ENCODE measurements at places on chromosomes 3 and 15.
A peak's percentile ranks its signal among the peaks of the same experiment; 100 is the strongest.

DNA sequence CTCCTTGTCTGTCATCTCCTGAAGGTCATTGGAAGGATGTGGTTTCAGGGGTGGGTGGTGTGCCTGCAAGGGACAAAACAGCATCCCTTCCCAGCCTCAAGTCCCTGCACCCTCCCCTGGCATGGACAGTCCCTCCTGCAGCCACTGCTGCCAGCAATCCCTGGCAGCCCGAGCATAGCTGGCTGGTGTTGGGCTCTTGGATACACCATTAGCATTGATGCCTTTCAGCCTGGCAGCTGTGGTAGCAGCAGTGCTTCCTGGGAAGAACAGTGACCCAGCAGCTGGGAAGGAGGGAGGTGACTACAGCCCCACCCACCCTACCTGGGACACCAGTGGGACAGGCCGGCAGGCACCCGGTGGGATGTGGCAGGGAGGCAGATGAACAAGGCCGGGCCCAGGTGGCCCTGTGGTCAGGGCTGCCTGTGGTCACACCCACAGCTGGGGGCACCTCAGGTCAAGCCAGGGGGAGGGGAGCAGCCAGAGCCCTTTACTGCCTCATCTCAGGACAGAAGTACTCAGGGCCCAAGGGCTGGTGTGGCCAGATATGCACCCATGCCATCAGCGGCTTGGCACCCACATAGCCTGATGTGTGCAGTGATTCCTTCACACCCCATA is 32.9 kb upstream of the TMEM115 start:
- no peak for DNase-seq

- DNase-seq, result no peak
These were observed 106.5 kb downstream of the TPRA1 start for GRCh38 chr3:127483902-127484591.

DNA sequence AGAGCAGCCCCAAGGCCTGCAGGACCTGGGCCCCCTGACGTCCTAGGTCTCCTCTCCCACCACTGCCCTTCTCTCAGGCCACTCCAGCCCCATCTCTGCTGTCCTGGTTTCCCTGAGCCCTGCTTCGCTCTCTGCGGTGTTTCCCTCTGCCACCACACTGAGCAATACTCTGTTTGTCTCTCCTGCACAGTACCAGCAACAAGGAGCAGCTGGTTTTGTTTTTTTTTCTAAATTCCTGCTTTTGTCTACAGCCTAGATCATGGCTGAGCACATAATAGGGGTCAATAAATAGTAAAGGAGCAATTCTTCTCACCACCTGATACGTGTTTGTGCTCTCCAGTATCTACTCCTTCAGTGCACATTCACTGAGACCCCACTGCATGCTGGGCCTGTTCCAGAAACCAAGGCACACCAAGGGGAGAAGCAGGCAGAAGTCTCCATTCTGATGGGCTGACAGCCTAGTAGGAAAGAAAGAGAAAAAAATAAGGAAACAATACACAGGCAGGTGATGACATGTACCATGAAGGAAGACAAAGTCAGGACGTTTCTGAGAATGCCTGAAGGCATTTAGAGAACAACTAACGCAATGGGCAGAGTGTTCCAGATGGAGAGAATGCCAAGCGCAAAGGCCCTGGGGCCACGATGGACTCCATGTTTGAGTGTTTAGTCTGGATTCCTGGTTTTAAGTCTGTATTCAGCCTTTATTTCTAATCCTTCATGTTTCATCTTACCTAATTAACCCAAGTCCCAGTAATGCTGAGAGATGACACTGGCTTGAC is 6.0 kb upstream of the ACAD9 start:
- no peak for DNase-seq

- no peak for DNase-seq
These were observed 2.1 kb downstream of the THPO start for GRCh38 chr3:184375747-184376461.

DNA sequence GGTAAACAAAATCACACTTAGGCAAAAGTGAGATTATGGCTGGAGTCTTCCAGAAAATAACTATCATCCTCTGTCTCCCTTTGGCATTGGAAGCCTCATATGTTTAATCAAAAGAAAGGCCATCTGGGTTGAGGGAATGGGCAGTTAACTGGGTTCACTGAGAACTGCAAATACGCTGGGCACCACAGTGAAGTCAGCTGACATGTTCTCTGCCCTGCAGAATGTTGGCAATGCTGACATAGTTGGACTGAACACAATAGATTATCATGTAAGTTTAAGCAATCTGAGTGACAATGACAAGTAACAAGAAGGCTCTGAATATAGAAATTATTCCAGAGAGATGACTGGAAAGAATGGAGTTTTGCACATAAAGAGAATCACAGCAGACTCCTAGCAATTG is 43.8 kb upstream of the SLC25A26 start:
- no peak for DNase-seq

DNA sequence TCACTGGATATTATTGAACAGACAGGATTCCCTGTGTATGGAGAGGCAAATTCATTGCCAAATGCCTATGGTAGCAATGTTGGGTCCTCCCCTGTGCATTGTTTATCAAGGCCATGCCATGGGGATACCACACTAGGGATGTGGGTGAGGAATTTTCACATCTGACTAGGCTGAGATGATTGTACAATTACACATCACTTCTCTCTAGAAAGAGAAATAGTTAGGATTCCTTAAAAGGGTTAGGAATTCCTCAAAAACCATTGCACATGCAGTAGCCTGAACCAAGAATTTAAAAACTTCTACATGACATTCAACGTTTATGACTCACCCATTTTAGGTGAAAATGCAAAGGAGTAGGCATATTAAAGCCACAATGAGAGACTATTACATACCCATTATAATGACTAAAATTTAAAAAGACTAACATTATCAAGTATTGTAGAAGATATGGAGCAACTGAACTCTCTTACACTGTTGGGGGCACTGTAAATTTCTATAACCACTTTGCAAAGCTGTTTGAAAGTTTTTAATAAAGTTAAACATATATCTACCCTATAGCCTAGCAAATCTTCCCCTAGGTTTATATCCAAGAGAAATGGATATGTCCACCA is 175.9 kb downstream of the THRB start:
- DNase-seq, result no peak

GRCh38 chr3:196625331-196625730 is 14.2 kb upstream of the NRROS start:
- no peak for DNase-seq

- DNase-seq, result no peak
These were observed 18.5 kb upstream of the LMCD1 start for GRCh38 chr3:8482960-8483665.

GRCh38 chr15:78726870-78727551 is 84.3 kb downstream of the ADAMTS7 start:
- DNase-seq, result peak; percentile 38

DNA sequence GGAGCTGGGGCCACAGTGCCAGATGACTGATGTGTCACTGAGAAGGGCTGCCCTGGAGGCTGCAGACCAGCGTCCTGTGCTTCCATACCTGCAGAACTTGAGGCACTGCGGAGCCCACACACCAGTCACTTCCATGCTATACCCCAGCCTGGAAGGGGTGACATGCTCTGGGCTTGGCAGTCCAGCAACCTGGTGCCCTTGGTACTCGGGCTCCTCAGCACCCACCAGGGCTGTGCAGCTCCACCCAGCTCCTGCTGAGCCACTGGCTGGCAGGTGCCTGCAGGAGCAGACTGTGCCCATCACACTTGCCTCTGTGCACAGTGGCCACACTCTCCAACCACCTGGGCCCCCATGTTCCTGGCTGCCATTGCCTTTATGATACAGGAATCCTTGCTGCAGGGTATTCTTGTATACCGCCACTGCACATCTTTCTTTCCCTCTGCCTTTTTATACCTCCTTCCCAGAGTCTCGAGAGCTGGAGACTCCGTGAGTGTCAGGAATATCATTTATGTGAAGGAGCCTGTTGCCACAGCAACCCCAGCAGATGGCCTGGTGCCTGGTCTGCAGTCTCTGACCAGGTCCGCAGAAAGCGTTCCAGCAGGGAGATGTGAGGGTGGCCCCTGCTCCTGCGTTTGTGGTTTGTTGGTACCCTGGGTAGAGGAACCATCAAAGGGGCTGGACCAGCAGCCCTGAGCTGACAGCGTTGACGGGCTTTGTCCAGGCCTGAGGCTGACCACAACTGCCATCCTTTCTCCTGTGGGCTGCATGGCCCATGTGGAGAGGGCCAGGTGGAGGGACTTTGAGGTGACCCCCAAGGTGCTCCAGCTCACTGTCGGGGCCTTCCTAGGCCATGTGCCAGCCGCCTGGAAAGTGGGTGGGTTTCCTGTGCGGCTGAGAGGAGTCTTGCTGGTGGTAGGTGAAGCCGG is 93.4 kb upstream of the PLXNA1 start:
- no peak for DNase-seq

GRCh38 chr3:194101592-194102432 is 34.1 kb upstream of the HES1 start:
- DNase-seq, result no peak

- no peak for DNase-seq
These were observed 6.1 kb downstream of the CP start for GRCh38 chr3:149215515-149215914.

GRCh38 chr3:172239218-172239790 is 199.9 kb downstream of the FNDC3B start:
- no peak for DNase-seq

DNA sequence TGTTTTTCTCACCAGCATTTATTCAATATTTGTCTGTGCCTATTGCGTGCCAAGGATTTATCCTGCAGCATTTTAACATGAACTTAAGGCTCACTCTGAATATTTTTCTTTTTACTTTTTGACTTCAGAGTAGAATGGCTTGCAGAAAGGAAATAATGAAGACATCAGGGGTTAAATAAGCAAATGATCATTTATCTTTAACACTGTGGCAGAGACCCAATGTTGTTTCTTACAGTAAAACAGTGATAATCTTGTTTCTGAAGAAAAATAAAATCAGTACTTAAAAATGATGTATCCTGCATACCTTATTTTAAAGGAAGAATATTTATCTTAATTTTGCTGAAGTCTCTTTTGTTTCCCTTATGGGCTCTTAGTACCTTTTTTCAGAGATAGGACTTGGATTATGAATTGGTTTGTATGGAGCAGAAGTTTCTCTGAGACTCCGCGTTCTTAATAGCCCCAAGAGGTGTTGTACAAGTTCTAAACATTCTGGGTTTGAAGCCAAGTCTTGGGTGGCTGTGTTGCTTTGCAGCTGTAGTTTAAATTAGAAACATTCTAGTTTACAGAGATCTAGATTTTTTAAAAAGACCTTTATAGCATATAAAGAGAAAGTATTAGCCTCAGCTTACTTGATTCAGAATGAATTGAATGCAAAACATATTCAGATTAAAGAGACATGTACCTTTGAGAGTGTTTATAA is 40.5 kb downstream of the COL6A6 start:
- no peak for DNase-seq

GRCh38 chr3:60431599-60431958 is 819.7 kb downstream of the FHIT start:
- no peak for DNase-seq

GRCh38 chr3:83928391-83928790 is 1030.4 kb upstream of the CADM2 start:
- DNase-seq, result no peak

GRCh38 chr15:41797201-41797944 is 23.1 kb downstream of the MAPKBP1 start:
- no peak for DNase-seq

DNA sequence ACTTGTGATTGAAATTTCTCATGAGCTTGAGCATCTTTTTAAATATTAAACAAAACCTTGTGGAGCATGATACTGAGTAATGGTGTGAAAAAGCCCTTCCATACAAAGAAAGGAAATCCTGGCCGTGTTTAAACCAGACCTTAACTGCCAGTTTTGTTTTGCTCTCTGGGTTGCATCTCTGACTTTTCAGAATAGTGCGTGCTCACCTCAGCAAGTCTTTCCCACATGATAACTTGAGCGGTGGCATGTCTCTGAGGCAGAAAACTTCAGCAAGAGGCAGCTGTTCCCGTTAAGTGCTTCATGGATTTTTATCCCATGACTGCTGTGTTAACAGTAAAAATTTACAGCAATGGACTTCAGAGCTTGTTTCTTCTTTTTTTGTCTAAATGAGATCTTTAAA is 393.3 kb downstream of the FEZF2 start:
- no peak for DNase-seq

DNA sequence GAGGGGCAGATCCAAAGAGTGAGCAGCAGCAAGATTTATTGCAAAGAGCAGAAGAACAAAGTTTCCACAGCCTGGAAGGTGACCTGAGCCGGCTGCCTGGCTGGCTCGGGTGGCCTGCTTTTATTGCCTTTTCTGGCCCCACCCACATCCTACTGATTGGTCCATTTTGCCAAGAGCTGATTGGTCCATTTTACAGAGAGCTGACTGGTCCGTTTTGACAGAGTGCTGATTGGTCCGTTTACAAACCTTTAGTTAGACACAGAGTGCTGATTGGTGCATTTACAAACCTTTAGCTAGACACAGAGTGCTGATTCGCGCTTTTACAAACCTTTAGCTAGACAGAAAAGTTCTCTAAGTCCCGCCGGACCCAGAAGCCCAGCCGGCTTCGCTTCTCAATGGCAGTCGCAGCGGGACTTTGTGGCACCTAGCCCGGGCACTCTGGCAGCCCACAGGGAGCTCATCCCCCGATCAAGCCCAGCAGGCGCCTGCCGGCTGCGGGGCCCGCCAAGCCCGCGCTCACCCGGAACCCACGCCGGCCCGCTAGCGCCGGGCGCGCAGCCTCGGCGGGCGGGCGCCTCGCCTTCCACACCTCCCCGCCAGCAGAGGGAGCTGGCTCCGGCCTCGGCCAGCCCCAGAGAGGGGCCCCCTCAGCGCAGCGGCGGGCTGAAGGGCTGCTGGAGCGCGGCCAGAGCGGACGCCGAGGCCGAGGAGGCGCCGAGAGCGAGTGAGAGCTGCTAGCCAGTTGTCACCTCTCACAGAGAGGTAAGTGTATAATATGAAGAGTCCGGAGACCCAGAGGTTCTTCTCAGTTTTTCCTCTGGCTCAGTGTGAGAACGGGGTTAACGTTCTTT is 339.2 kb downstream of the CHL1 start:
- DNase-seq, result no peak

- DNase-seq, result peak; percentile 14
These were observed 45.1 kb downstream of the CCDC191 start for GRCh38 chr3:114011059-114011797.

GRCh38 chr15:69809421-69809820 is 288.3 kb downstream of the TLE3 start:
- no peak for DNase-seq

- no peak for DNase-seq
These were observed 1.7 kb downstream of the AKAP13 start for GRCh38 chr15:85381850-85382751.
